AG09309 (cell line): ENCODE measurements at places on chromosomes 6 and 20.
A peak's percentile ranks its signal among the peaks of the same experiment; 100 is the strongest.

DNA sequence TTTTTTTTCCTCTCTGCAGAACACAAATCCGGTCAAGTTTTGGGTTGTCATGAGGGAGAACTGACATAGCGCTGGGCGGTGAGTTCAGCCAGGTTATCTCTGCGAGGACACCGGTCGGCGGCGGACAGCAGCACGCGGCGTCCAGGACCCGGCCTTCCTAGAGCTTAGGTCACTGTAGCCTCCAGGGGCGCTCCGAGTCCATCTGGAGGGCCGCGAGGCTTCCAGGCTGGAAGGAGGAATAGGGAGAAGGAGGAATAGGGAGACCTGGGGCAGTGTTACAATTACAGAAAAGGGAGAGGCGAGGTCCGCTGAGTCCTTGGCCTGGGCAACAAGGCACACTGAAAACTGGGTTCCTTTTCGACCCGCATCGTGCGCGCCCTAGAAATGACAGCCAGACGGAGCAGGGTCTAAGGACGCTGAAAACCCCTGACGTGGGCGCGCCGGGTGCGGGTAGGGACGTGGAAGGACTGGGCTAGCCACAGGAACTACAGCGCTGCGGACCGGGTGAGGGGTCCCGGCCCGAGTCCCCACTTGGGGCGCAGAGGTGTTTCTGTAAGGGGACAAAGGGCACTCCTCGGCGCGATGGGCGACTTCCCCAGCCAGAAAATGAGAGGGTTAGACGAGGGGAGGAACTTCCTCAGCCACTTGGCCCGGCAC, 536 bp upstream of the FNDC1 start:
- DNase-seq = no peak

DNA sequence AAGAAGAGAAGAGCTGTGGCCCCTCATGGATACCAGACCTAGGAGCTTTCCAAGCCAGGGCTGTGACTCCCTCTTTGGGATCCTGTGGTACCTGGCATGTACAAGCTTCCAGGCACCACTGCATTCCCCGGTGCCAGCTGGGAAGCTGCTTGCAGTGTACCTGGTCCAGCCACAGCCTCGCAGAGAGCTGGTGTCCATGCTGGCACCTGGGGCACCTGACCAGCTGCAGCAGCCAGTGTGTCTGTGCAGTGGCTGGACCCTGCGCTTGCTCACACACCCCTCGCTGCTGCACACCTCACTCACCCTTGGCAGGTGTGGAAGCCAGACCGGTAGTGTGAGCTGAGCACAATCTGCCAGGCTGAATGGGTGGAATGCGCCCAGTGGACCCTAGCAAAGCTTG, 190.9 kb upstream of the MAN1A1 start:
- no peak for DNase-seq

DNA sequence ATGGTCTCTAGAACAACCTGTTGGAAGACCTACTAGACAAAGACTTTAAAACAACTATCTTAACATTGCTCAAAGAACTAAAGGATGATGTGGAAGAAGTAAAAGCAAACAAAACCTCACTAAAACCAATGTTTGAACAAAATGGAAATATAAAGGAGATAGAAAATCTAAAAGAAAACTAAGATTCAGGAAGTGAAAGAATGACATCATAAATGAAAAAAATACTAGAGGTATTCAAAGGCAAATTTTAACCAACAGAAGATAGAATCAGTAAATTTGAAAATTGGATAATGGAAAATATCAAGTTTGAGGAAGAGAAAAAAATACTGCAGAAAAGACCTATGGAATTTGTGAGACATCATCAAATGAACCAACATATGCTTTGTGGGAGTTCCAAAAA, 914.1 kb upstream of the GJE1 start:
- DNase-seq = no peak

- DNase-seq = peak; percentile 77
These were observed 7.6 kb upstream of the BMP5 start for GRCh38 chr6:55882718-55883569.

DNA sequence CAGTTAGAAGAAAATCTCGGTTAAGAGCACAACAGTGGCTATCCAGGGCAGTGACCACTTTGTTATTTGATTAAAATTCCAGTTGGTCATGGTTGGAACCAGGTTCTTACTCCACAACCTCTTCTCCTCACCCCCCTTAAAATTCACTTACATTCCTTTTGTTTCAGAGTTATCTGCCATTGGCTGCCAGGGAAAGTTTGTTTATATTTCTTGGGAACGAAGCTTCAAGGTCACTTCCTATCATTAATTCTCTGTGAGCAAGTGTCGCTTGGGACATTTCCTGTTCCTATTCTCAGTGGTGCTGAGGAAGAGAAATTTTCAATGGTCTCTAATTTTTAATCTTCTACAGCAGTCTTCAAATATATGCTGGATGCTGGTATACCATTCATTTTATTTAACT, 121.1 kb upstream of the COL21A1 start:
- no peak for DNase-seq

DNA sequence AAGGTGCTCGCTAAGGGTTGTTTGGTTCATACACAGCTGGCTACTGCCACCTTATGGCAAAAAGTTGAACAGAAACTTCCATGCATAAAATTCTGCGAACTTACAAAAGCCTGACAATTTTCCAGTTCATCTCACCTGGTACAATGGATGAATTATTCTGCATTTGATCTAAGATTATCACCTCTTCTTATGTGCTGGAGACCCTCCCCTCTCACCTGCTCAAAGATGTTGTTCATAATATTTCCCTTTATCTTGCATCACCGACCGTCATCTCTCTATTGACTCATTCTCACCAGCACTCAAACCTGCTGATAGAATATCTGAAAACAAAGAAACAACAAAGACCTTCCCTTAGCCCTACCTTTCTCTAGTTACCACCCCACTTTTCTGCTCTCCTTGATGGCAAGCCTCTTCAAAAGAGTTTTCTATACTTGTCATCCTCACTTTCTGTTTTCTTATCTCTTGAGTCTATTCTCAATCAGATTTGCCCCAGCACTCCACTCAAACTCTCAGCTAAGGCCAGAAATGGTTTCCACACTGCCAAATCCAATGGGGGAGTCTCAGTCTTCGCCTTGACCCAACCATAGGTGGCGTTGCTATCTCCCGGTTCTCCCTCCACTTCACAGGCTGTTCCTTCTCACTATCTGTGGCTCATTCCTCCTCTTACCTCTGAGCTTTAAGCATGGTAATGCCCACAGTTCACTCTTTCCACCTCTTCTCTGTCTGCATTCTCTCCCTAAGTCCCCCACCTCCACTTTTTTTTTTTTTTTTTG, 25.8 kb downstream of the SNRNP48 start:
- DNase-seq = no peak

- no peak for DNase-seq
These were observed 423.9 kb downstream of the CDC5L start for GRCh38 chr6:44811456-44811855.
